Activated CD4-positive, alpha-beta T cell treated with anti-CD3 and anti-CD28 coated beads, Interleukin-10, Interleukin-2, amounts not matched to agents 100 ng/mL and 50 ng/mL, durations not matched to agents 16 hours and 8 hours (primary cell): ENCODE measurements at places on chromosomes 7 and 10.

DNA sequence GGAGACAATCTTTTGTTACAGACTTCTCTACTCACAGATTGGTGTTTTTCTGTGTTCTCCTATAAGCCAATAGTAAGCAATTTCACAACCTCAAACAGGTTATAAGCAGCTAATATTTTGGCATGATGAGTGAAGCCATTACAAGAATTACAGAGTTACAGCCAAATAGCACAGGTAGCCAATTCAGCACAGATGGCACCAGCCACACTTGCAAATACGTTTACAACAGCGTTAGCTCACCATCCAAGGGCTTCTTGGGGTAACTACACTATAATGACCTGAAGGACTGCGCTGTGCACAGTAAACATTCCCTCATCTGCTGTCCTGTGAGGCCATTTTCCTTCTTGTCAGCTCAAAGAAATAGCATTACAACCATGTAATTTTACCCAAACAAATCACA lies 428.6 kb downstream of the TCERG1L start:
- no peak for DNase-seq

GRCh38 chr10:95394161-95394880 lies 103.5 kb upstream of the PDLIM1 start:
- DNase-seq = peak; percentile 64

- DNase-seq = no peak
These were observed 1.8 kb downstream of the CYP2E1 start for GRCh38 chr10:133528845-133529575.

- no peak for DNase-seq
These were observed 621 bp upstream of the FAM13C start for GRCh38 chr10:59362959-59363381.

DNA sequence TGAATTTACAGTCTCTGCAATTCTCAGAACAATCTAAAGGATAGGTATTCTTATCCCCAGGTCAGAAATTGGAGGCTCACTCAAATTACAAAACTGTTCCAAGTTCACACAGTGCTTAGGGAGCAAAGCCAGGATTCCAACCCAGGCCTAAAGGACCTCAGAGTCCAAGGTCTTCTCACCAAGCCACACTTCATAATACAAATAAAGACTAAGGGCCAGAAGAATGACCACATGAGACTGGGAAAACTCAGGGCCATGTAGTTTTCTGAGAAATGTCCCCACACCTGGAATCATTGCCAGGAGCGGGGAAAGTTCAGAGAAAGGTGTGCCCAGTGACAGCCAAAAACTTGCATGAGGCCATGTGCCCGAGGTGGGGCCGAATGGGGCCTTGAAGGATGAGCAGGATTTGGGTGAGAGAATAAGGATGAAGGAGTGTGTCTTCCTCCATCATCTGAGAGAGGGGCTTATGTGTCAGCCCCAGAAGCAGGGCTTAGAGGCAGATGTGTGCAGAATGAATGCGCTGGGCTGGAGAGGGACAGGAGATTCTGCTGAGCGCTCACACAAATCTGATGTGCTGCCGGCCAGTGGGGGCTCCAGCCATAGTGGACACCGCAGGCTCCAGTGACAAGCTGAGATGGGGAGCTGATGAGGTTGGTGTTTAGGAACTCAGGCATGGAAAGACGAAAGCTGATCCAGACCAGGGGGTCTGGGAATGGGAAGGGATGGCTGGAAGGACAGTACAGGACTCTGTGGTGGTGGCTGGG lies 35.9 kb downstream of the BLNK start:
- no peak for DNase-seq

DNA sequence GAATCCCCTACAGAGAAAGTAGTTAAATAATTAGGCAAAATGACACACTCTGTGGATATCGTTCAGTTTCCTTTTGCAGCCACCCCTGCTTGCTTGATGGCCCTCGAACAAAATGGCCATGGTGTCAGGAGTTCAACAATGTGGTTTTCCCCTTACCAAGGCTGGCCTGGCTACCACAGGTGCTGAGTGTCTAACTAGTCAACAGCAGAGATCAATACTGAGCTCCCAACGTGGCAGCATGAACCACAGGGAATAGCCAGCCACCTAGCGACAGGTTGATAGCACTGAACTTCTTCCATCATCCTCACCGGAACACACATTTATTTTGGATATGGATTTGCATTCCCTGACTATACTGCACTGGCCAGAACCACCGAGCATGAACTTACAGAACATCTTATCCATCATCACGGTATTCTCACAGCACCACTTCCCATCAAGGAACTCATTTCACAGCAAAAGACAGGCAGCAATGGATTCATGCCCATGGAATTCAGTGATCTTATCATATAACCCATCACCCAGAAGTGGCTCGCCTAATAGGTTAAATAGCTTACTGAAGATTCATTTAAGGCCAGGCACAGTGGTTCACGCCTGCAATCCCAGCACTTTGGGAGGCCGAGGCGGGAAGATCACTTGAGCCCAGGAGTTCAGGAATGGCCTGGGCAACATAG lies 6.3 kb downstream of the C10orf67 start:
- no peak for DNase-seq
